Central memory CD8-positive, alpha-beta T cell (primary cell): ENCODE measurements at places on chromosomes 13 and 19.

- peaks cover 13% of the 10 kb centered on the region for H3K4me1 ChIP-seq
- no peaks in the 10 kb centered on the region for H3K27me3 ChIP-seq
These were observed 30.9 kb downstream of the DOT1L start for GRCh38 chr19:2194513-2195078.

- no peaks in the 10 kb centered on the region for H3K4me1 ChIP-seq
- H3K27ac ChIP-seq, result no peak overlapping the region
- DNase-seq, result no peak
- no peak overlapping the region for H3K4me3 ChIP-seq
- H3K36me3 ChIP-seq, result no peaks in the 10 kb centered on the region
- H3K27me3 ChIP-seq, result no peaks in the 10 kb centered on the region
These were observed 436.5 kb downstream of the KCTD12 start for GRCh38 chr13:76449716-76450115.

- DNase-seq, result no peak
- H3K36me3 ChIP-seq, result peaks cover 54% of the 10 kb centered on the region
- peak overlapping the region; percentile 1 for H3K4me3 ChIP-seq
- H3K27ac ChIP-seq, result peak overlapping the region; percentile 44
- H3K4me1 ChIP-seq, result peaks cover 72% of the 10 kb centered on the region
These were observed 4.6 kb downstream of the SAFB start for GRCh38 chr19:5627395-5627904.

- peaks cover 12% of the 10 kb centered on the region for H3K27me3 ChIP-seq
- H3K36me3 ChIP-seq, result no peaks in the 10 kb centered on the region
These were observed 67.8 kb downstream of the C13orf42 start for GRCh38 chr13:51043310-51043709.

- no peaks in the 10 kb centered on the region for H3K4me1 ChIP-seq
- H3K36me3 ChIP-seq, result peaks cover 4% of the 10 kb centered on the region
- H3K4me3 ChIP-seq, result no peak overlapping the region
These were observed 34.1 kb upstream of the UQCRFS1 start for GRCh38 chr19:29247051-29247450.

DNA sequence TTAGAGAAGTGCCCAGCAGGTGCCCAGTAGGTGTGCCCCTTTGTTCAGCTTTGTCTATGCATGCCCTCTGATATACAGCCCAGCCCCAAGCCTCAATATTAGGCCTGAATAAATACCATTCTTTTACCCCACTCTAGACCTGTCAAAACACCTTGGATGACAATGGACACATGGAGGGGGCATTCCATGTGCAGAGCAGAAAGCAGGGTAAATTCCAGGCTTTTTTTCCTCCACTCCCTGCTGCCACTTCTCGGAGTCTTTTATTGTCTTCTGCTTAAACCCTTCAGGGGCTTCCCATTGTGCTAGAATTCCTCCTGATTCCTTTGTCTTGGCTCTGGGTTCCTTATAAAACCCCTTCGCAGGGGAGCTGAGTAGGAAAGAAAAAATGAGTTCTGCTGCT is 5.8 kb upstream of the FRY start:
- H3K27me3 ChIP-seq, result peaks cover 30% of the 10 kb centered on the region
- H3K36me3 ChIP-seq, result no peaks in the 10 kb centered on the region
- no peak for DNase-seq
- H3K27ac ChIP-seq, result no peak overlapping the region
- no peak overlapping the region for H3K4me3 ChIP-seq

GRCh38 chr13:73933795-73934194 is 200.4 kb downstream of the KLF12 start:
- H3K36me3 ChIP-seq, result peaks cover 22% of the 10 kb centered on the region
- H3K27me3 ChIP-seq, result no peaks in the 10 kb centered on the region
- DNase-seq, result no peak

DNA sequence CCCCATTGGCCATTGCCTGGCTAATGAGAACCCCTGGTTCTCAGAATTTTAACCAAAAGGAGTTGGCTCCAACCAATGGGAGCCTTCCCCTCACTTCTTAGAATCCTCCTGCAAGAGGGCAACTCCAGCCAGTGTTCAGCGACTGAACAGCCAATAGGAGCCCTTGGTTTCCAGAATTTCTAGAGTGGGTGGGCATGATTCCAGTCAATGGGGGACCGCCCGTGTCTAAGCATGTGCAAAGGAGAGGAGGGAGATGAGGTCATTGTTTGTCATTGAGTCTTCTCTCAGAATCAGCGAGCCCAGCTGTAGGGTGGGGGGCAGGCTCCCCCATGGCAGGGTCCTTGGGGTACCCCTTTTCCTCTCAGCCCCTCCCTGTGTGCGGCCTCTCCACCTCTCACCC is 9.5 kb upstream of the SWSAP1 start:
- no peak overlapping the region for H3K27ac ChIP-seq
- peaks cover 6% of the 10 kb centered on the region for H3K36me3 ChIP-seq
- no peak overlapping the region for H3K4me3 ChIP-seq
- H3K4me1 ChIP-seq, result no peaks in the 10 kb centered on the region
- no peak for DNase-seq

- no peak overlapping the region for H3K4me3 ChIP-seq
- peaks cover 35% of the 10 kb centered on the region for H3K4me1 ChIP-seq
- no peaks in the 10 kb centered on the region for H3K27me3 ChIP-seq
- H3K36me3 ChIP-seq, result peaks cover 15% of the 10 kb centered on the region
- peak overlapping the region; percentile 98 for H3K27ac ChIP-seq
These were observed 258.8 kb upstream of the STARD13 start for GRCh38 chr13:33544308-33544707.

DNA sequence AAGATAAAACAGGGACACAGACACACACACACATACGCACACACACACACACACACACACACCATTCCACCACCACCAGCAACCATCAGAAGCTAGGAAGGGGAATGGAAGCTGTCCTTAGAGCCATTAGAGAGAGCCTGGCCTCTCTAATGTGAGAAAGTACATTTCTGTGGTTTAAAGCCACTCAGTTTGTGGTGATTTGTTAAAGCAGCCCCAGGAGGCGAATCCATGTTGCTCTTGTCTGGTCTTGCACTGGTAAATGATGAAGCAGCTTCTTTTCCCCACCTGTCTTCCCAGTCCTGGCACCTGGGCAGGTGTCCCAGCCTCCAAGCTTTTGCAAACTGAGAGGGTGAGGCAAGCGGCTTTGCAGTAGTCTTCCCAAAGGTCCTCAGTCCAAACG is 118.9 kb upstream of the KL start:
- H3K27me3 ChIP-seq, result no peaks in the 10 kb centered on the region
- H3K4me1 ChIP-seq, result no peaks in the 10 kb centered on the region
- no peak overlapping the region for H3K27ac ChIP-seq
- no peak for DNase-seq

DNA sequence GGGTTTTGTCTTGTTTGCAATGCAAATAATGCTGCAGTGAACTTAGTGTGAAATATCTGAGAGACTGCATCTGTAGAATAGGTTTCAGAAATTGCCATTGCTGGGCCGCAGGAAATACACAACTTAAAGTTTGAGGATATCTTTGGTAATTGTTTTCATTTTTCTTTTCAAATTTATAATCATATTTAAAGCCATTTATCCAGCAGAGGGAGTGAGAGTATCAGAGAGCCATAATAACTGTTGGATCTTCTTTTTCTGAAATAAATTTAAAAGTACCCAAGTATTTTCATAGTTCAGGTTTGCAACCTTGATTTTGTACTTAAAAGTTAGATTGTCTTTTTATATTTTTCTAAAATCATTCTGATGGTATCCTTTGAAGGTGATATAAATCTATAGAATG is 99.4 kb downstream of the ZMYM2 start:
- no peak for DNase-seq
- peaks cover 9% of the 10 kb centered on the region for H3K4me1 ChIP-seq
- H3K27ac ChIP-seq, result peak overlapping the region; percentile 59
- H3K4me3 ChIP-seq, result no peak overlapping the region
- no peaks in the 10 kb centered on the region for H3K27me3 ChIP-seq

- H3K4me1 ChIP-seq, result peaks cover 50% of the 10 kb centered on the region
- peak; percentile 57 for DNase-seq
- peaks cover 7% of the 10 kb centered on the region for H3K36me3 ChIP-seq
- peaks cover 77% of the 10 kb centered on the region for H3K27me3 ChIP-seq
- H3K4me3 ChIP-seq, result no peak overlapping the region
These were observed 9.4 kb downstream of the HRC start for GRCh38 chr19:49145573-49146407.

GRCh38 chr19:5103061-5103701 is 134.3 kb downstream of the KDM4B start:
- no peaks in the 10 kb centered on the region for H3K27me3 ChIP-seq
- H3K4me3 ChIP-seq, result no peak overlapping the region
- H3K4me1 ChIP-seq, result no peaks in the 10 kb centered on the region
- peaks cover 14% of the 10 kb centered on the region for H3K36me3 ChIP-seq
- DNase-seq, result no peak
- H3K27ac ChIP-seq, result no peak overlapping the region

- H3K4me1 ChIP-seq, result no peaks in the 10 kb centered on the region
- H3K4me3 ChIP-seq, result no peak overlapping the region
- no peaks in the 10 kb centered on the region for H3K36me3 ChIP-seq
- no peak for DNase-seq
These were observed 329.8 kb downstream of the MYO16 start for GRCh38 chr13:108959234-108959633.

DNA sequence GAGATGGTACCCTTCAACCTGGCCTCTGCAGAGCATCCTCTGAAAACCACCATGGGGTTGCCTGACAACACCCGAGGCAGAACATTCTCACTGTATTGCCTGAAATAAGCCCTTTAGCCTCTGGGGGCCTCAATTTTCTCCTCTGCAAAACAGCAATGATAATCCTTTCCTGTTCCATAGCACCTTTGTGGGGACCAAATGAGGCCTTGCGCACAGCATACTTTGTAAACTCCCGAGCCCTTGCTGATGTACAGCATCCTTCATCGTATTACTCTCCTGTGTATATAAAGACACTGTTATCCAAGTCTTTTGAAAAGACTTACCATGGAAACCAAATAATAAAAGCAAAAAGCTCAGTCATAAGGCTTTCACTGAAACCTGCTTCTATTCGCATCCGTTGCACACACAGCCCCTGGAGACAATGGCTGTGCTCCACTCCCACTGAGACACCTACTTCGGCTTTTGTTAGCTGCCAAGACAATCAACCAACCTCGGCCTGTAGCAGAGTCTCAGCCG is 276.0 kb downstream of the FOXO1 start:
- H3K4me1 ChIP-seq, result peaks cover 50% of the 10 kb centered on the region
- peak overlapping the region; percentile 58 for H3K4me3 ChIP-seq
- H3K27me3 ChIP-seq, result no peaks in the 10 kb centered on the region
- DNase-seq, result no peak
- peaks cover 11% of the 10 kb centered on the region for H3K36me3 ChIP-seq

DNA sequence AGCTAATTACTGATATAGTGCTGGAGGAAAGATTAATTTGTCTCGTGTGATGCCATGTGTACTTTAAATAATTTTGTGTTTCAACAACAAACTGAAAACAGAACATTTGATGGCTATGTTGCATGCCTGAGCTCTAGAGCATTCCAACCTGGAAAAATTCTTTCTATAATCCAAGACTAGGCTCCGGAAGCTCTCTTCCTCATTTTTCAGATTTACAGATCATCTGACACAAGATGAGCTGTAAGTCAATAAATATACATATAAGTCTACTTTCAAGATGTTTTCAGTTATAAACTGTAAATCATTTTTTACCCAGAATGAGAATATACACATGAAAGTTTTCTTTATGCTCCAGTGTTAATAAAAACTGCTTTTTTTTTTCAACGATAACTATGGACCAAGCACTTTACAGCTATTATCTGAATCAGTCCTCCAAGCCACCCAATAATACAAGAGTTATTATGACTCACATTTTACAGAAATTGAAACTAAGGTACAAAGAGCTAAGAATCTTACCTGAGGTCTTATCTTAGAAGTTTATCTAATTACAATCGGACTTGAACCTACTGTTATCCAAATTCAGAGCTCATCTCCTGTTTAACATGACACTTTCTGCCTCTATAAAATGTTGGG is 6.4 kb upstream of the FOXO1 start:
- peaks cover 2% of the 10 kb centered on the region for H3K36me3 ChIP-seq
- H3K27me3 ChIP-seq, result no peaks in the 10 kb centered on the region
- no peak overlapping the region for H3K27ac ChIP-seq
- H3K4me1 ChIP-seq, result peaks cover 7% of the 10 kb centered on the region

GRCh38 chr19:30780032-30780431 is 407.8 kb downstream of the ZNF536 start:
- no peak overlapping the region for H3K27ac ChIP-seq
- no peaks in the 10 kb centered on the region for H3K36me3 ChIP-seq
- H3K4me3 ChIP-seq, result no peak overlapping the region

DNA sequence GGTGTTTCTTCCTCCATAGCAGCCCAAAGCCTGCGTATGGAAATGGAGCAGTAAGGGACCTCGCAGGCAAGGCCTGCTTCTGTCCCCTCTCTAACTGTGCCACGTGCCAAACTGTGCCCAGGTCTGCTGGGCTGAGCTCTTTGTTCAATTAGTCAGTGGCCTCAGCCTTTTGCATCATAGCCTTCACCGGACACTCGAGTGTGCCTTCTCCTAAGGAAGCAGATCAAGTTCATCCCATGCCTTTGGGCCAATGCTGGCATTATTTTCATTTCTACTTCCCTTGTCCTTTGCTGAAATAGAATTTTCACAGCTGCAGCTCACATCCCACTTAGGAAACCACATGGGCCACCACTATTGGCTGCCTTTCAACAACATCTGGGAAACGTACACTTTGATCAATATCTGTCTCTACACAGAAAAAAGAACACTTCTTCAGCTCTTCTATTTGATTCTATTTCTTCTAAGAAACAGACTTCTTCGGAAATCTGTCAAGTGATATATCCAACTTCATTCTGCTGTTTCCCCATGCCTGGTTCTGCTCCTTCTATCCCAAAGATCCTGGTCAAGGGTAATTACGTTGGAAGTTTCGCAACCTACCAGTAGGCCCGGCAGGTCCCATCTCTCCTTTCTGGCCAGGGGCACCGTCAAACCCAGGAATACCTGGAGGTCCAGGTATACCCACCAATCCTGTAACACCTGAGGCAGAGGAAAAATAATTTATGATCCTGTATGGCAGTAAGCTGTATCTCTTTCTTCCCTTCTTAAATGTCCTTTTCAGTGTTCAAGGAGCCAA is 143.9 kb downstream of the COL4A1 start:
- no peaks in the 10 kb centered on the region for H3K4me1 ChIP-seq
- H3K27me3 ChIP-seq, result no peaks in the 10 kb centered on the region
- H3K27ac ChIP-seq, result no peak overlapping the region
- DNase-seq, result no peak
- no peak overlapping the region for H3K4me3 ChIP-seq

GRCh38 chr19:51508059-51508733 is 6.6 kb upstream of the SIGLEC12 start:
- no peak for DNase-seq
- no peaks in the 10 kb centered on the region for H3K36me3 ChIP-seq
- H3K4me1 ChIP-seq, result no peaks in the 10 kb centered on the region
- H3K27ac ChIP-seq, result no peak overlapping the region
- H3K4me3 ChIP-seq, result no peak overlapping the region

DNA sequence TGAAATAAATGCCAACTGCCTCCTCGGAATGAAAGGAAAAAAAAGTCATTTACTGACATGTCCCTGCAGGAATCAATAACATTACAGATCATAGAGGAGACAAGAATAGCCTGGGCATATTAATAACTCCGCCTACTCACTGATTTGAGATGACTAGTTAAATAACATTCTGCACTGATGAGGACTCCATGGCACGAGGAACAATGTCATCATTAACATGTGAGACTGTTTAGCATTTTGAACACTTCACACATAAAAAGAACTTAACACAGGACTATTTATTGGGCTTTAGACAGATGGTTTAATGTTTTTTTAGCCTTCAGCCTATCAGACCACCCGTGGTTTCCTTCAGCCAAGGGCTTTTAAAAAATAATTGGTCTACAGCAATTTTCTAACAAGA is 170.1 kb downstream of the OLFM4 start:
- no peaks in the 10 kb centered on the region for H3K36me3 ChIP-seq
- H3K4me3 ChIP-seq, result no peak overlapping the region
- DNase-seq, result no peak
- no peak overlapping the region for H3K27ac ChIP-seq
